Caco-2 (cell line): ENCODE measurements at places on chromosomes 2 and 18. TPM values are rescaled to one million over a fixed set of nuclear protein-coding genes. Genes with fewer than 3 reads are reported as not detected.

HOXD13 gene
- total RNA-seq, result not detected in 2 replicates

GPD2 gene
- total RNA-seq, result 56.8 and 58.3 TPM in 2 replicates

REG3A gene
- 0.45 and 1.1 TPM in 2 replicates for total RNA-seq

CTNNA2 gene
- not detected in 2 replicates for total RNA-seq

CFC1 gene
- not detected in 2 replicates for total RNA-seq

SLC16A14 gene
- total RNA-seq, result 0.19 TPM in 1 of 2 replicates, not detected in the other

RAB6D gene
- total RNA-seq, result 0.23 and 0.39 TPM in 2 replicates

CFAP221 gene
- total RNA-seq, result 0.60 TPM in 1 of 2 replicates, not detected in the other

GRP gene
- not detected in 2 replicates for total RNA-seq

SERPINB13 gene
- total RNA-seq, result not detected in 2 replicates

MLPH gene
- total RNA-seq, result not detected in 2 replicates

MYO5B gene
- 28.3 and 28.6 TPM in 2 replicates for total RNA-seq

BCL2 gene
- 6.3 and 6.5 TPM in 2 replicates for total RNA-seq

ATP6V1B1 gene
- 2.6 and 4.0 TPM in 2 replicates for total RNA-seq

GALNT5 gene
- 6.8 TPM in 2 replicates for total RNA-seq

CBLN2 gene
- total RNA-seq, result not detected in 2 replicates

ZAP70 gene
- total RNA-seq, result 0.82 and 0.86 TPM in 2 replicates

UCN gene
- 0.86 TPM in 1 of 2 replicates, not detected in the other for total RNA-seq

REG1B gene
- not detected in 2 replicates for total RNA-seq

BOLL gene
- total RNA-seq, result not detected in 2 replicates

EDAR gene
- total RNA-seq, result 0.82 and 0.95 TPM in 2 replicates

CCDC138 gene
- total RNA-seq, result 14.4 and 14.9 TPM in 2 replicates

MMADHC gene
- 125 and 132 TPM in 2 replicates for total RNA-seq

TMEFF2 gene
- not detected in 2 replicates for total RNA-seq

CCBE1 gene
- 0.09 and 0.44 TPM in 2 replicates for total RNA-seq

ABCA12 gene
- total RNA-seq, result 0.09 TPM in 1 of 2 replicates, not detected in the other

SCN1A gene
- not detected in 2 replicates for total RNA-seq

CD28 gene
- total RNA-seq, result 0.30 and 0.84 TPM in 2 replicates

WDR35 gene
- total RNA-seq, result 7.2 and 8.1 TPM in 2 replicates

CNTNAP5 gene
- total RNA-seq, result 0.07 and 0.14 TPM in 2 replicates

LYPD6 gene
- total RNA-seq, result 9.0 and 10.5 TPM in 2 replicates

CCDC150 gene
- total RNA-seq, result 26.3 and 34.0 TPM in 2 replicates

SNTG2 gene
- not detected in 2 replicates for total RNA-seq

NAT8 gene
- not detected in 2 replicates for total RNA-seq

AQP4 gene
- total RNA-seq, result 0.27 and 0.46 TPM in 2 replicates

SCN7A gene
- total RNA-seq, result 0.23 and 0.27 TPM in 2 replicates

LRP1B gene
- 0.30 TPM in 1 of 2 replicates, not detected in the other for total RNA-seq

CAVIN2 gene
- total RNA-seq, result not detected in 2 replicates

PSMA8 gene
- not detected in 2 replicates for total RNA-seq

ALKAL2 gene
- total RNA-seq, result not detected in 2 replicates

G6PC2 gene
- total RNA-seq, result not detected in 2 replicates

EPHA4 gene
- total RNA-seq, result 95.5 and 104 TPM in 2 replicates

NETO1 gene
- not detected in 2 replicates for total RNA-seq

ANKAR gene
- total RNA-seq, result 2.2 and 4.7 TPM in 2 replicates

SRD5A2 gene
- not detected in 2 replicates for total RNA-seq

PPP4R3B gene
- total RNA-seq, result 54.7 and 63.3 TPM in 2 replicates

MAP2 gene
- total RNA-seq, result 0.05 TPM in 1 of 2 replicates, not detected in the other

CCDC85A gene
- total RNA-seq, result not detected in 2 replicates
